Neural progenitor cell (in vitro differentiated cells): ENCODE measurements at places on chromosomes 7 and 10. TPM values are rescaled to one million over a fixed set of nuclear protein-coding genes. Genes with fewer than 3 reads are reported as not detected.

The AKR1C1 gene
- total RNA-seq = 2.9 and 3.7 TPM in 2 replicates

The GSAP gene
- 2.0 and 2.6 TPM in 2 replicates for total RNA-seq

The VSTM2A gene
- 0.12 TPM in 1 of 2 replicates, not detected in the other for total RNA-seq

The ATXN7L1 gene
- total RNA-seq = 5.9 and 8.6 TPM in 2 replicates

The SHOC2 gene
- total RNA-seq = 42.1 and 54.9 TPM in 2 replicates

The SMO gene
- total RNA-seq = 46.0 and 114 TPM in 2 replicates

The TFEC gene
- 0.03 and 0.06 TPM in 2 replicates for total RNA-seq

The STAM gene
- 37.2 and 43.2 TPM in 2 replicates for total RNA-seq

The FKBP6 gene
- not detected in 2 replicates for total RNA-seq

The RBP3 gene
- not detected in 2 replicates for total RNA-seq

The LRRTM3 gene
- 0.03 TPM in 1 of 2 replicates, not detected in the other for total RNA-seq

The CALML3 gene
- total RNA-seq = not detected in 2 replicates

The SNX8 gene
- 3.6 and 15.0 TPM in 2 replicates for total RNA-seq

The SEMA3E gene
- 2.0 and 5.5 TPM in 2 replicates for total RNA-seq

The CCDC136 gene
- total RNA-seq = 93.6 and 115 TPM in 2 replicates

The KCNK18 gene
- not detected in 2 replicates for total RNA-seq

The GPC2 gene
- 17.0 and 61.0 TPM in 2 replicates for total RNA-seq

The OPN1SW gene
- total RNA-seq = 0.46 TPM in 1 of 2 replicates, not detected in the other

The TAS2R3 gene
- total RNA-seq = 1.2 and 2.2 TPM in 2 replicates

The COBL gene
- 5.4 and 6.3 TPM in 2 replicates for total RNA-seq

The VWA2 gene
- total RNA-seq = 0.09 TPM in 1 of 2 replicates, not detected in the other

The LDB3 gene
- total RNA-seq = 0.03 TPM in 1 of 2 replicates, not detected in the other

The HOXA2 gene
- not detected in 2 replicates for total RNA-seq

The CADPS2 gene
- 13.2 and 19.1 TPM in 2 replicates for total RNA-seq

The HOXA5 gene
- total RNA-seq = not detected in 2 replicates

The C10orf67 gene
- total RNA-seq = not detected in 2 replicates

The SLC13A4 gene
- total RNA-seq = 0.28 and 1.9 TPM in 2 replicates

The WNT8B gene
- 5.8 and 9.0 TPM in 2 replicates for total RNA-seq

The CRTAC1 gene
- 0.30 and 0.77 TPM in 2 replicates for total RNA-seq

The FXYD4 gene
- not detected in 2 replicates for total RNA-seq

The MYH16 gene
- total RNA-seq = not detected in 2 replicates

The HNRNPF gene
- 175 and 180 TPM in 2 replicates for total RNA-seq

The ZDHHC6 gene
- total RNA-seq = 28.2 and 37.7 TPM in 2 replicates

The CCDC7 gene
- 4.1 and 6.9 TPM in 2 replicates for total RNA-seq

The PNLIPRP3 gene
- not detected in 2 replicates for total RNA-seq

The OR2A7 gene
- total RNA-seq = 0.15 and 0.74 TPM in 2 replicates

The CACNB2 gene
- total RNA-seq = 3.4 and 3.5 TPM in 2 replicates

The LRMDA gene
- 5.2 TPM in 1 of 2 replicates, not detected in the other for total RNA-seq

The AMZ1 gene
- total RNA-seq = 0.09 TPM in 1 of 2 replicates, not detected in the other

The HMX2 gene
- total RNA-seq = 0.15 and 0.21 TPM in 2 replicates

The OIT3 gene
- total RNA-seq = not detected in 2 replicates

The CCDC3 gene
- 0.87 TPM in 1 of 2 replicates, not detected in the other for total RNA-seq

The IGF2BP3 gene
- 172 and 242 TPM in 2 replicates for total RNA-seq

The PLXNA4 gene
- 0.49 and 1.4 TPM in 2 replicates for total RNA-seq

The LEP gene
- not detected in 2 replicates for total RNA-seq
